Stimulated activated CD4-positive, alpha-beta T cell treated with anti-CD3 and anti-CD28 coated beads, Interleukin-12 subunit alpha, Interleukin-12 subunit beta, amount 100 ng/mL, for 24 hours (primary cell): ENCODE measurements at places on chromosomes 2 and 18.

- DNase-seq = no peak
These were observed 45.6 kb upstream of the SELENOI start for GRCh38 chr2:26300234-26300925.

DNA sequence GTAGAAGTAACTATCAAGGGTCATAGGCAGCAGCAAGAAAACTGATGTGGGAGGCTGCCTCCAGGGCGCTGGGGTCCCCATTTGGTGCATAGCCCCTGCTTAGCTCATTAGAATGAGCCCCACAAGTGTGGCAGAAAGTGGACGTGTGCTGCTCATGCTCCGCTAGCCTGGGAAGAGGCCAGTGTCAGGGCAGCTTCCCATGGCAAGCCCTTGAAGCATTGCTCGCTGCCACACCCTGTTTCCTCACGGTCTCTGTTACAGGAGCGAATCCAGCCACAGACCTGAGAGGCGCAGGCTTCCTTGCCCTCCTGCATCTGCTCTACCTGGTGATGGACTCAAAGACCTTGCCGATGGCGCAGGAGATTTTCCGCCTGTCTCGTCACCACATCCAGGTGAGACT lies 22.5 kb downstream of the ELMOD3 start:
- no peak for DNase-seq

DNA sequence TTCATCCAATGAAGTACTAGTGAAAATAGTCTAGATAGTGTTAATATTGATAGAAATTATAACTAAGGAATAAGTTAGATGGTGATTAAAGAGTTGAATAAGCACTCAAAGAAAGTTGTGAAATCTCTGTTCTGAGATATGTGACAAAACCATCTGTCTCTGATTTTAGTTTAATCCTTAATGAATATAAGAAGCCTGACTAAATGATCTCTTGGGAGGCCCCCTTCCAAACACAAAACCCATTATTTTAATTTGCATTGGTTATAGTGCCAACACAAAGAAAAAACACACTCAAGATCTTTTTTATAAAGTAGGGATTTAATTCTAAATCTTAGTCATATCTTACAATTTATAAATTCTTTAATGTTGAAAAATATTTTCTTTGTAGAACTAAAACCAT lies 34.0 kb downstream of the SCN2A start:
- no peak for DNase-seq

DNA sequence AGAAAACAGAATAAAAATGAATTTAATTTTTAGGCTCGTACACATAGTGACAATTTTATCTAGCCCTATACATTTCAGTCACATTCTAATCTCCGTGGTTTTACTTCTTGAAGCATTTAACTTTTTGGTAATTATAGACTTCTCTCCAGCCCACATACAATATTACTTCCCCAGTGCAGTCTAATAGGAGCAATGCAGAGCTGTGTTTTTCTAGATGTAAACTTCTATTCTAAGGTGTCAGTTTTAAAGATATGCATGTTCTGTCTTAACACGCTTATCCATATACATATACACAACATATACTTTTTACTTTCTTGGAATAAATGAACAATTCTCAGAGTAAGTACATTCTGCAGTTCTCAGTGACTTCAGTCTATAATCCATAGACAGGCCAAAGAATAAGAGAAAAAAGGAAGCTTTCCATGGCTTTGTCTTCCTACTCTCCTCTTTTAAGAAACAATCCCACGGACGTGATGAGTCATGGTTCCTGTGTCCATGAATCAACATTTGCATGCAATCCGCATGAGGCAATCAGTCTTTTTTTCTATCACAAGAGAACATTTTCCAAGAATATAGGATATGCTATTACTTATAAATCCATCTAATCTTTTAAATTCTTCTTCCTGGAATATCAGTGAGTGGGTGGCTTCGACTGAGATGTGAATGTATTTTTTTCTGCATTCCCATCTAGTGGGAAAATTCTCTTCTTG lies 42.8 kb downstream of the CCDC102B start:
- no peak for DNase-seq

- no peak for DNase-seq
These were observed 308.8 kb upstream of the LYPD1 start for GRCh38 chr2:132978840-132979239.

GRCh38 chr2:121211251-121211650 lies 73.8 kb downstream of the TFCP2L1 start:
- no peak for DNase-seq

DNA sequence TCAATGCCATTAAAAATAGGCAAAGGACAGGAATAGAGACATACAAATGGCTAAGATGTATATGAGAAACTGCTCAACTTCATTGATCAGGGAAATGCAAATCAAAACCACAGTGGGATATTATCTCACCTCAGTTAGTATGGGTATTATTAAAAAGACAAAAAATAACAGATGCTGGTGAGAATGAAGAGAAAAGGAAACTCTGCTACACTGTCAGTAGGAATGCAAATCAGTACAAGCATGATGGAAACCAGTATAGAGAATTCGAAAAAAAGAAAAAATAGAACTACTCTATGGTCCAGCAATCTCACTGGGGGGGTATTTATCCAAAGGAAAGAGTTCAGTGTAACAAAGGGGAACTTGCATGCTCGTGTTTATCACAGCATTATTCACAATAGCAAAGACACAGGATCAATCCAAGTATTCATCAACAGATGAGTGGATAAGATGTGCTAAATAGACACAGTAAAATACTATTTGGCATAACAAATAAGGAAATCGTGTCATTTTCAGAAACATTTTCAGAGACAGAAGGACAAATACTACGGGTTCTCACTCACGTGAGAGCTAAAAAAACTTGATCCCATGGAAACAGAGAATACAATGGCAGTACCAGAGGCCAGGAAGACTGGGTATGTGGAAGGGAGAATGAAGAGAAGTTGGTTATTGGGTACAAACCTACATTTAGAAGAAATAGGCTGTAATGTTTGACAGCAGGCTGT lies 60.6 kb downstream of the CCDC74A start:
- DNase-seq = no peak

- no peak for DNase-seq
These were observed 149.3 kb downstream of the HAUS1 start for GRCh38 chr18:46253498-46253897.
